ENCODE measurements at places on chromosomes 6 and 20. TPM values are rescaled to one million over a fixed set of nuclear protein-coding genes. Genes with fewer than 3 reads are reported as not detected.

Gene NKX2-2
- total RNA-seq = not detected

Gene ADTRP
- total RNA-seq = 1.5 TPM

DNA sequence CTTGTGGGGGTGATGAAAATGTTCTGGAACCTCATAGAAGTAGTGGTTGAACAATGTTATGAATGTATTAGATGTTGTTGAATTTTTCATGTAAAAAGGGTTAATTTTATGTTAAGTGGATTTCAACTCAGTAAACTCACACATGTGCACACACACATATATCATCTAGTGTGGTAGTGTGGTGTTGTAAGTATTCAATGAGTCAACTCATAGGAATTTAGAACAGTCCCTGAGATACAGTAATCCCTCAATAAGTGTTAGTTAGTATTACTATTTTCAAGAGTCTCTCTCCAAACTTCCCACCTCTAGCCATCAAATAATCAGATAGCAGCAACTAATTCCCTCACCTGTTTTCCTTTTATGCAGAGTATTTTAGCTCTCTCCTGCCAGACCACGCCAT, 563.1 kb upstream of the JARID2 start:
- no peak for DNase-seq

Gene HSD17B8
- total RNA-seq = 11.4 TPM

GRCh38 chr6:159966981-159967380, 1.9 kb upstream of the IGF2R start:
- no peak for DNase-seq

- no peak for DNase-seq
These were observed 26.5 kb downstream of the THBS2 start for GRCh38 chr6:169227116-169227515.

DNA sequence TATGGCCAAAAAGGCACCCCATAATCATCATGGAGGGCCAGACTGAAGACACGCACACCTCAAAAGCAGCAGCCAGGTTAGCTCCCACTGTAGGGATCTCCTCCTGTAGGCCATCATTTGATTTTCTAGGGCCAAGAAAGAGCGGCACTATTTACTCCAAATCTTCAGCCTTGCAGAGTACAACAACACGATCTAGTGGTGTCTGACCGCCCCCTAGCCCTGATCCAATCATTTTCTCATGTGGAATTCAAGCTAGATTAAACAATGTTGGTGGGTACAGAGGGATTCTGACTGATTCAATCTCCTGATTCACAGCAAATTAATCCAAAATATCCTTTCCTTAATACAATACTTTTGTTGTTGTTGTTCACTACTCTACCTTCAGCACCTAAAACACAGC, 12.5 kb downstream of the GNAS-AS1 start:
- no peak for DNase-seq

DNA sequence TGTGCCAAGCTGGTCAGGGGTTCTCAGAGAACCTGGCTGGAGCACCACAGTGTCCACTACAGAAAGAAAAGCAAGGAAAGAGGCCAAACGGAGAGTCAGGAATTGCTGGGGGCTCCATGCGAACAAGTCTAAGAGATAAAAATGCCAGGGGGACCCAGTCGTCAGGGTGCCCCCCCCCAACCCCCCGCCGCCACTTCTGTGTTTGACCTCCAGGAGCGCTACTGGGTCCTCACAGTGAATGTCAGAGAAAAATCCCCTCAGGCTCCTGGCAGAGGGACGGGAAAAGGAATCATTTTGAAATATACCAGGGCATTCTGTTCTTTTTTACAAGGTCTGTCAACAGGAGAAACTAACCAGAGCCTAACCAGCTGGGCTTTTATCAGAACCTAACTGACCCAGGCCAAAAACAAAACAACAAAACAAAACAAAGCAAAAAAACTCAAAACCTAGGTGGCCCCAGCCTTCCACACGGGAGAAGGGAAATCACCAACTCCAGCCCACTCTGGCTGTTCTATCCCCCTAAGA, 17.9 kb upstream of the NELFCD start:
- no peak for DNase-seq

Gene OXT
- not detected for total RNA-seq

Gene HLA-DMA
- total RNA-seq = 4.7 TPM

DNA sequence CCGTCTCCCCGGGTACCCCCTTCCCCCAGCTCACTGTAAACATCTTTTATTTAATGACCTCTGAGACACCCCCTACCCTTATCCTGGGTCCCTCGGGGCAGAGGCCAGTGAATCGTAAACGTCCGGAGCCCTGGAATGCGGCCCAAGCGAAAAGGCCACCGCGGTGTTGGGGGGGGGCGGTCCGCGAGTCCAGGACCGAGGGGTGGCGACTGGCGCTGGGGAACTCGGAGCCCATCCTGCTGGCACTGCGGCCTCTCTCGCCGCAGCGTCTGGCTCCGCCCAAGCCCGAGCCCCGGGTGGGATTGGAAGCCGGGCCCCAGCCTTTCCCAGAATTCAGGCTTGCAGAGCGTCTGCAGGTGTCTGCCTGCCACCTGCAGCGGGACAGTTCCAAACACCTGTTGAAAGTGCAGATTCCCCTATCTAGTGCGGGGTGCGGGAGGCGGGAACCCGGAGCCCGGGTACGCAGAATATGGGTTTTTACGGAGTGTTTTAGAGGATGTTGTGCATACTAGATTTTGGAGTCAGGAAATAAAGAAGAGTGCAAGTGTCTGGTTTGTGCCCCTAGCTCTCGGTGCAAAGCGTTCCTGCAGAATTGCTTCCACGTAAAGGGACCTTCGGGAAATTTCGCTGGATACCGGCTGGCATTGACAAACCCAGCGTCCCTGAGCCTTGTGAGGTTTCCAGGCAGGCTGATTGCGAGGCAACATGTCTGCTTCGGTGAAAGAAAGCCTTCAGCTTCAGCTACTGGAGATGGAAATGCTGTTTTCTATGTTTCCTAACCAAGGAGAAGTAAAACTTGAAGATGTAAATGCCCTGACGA, 800 bp downstream of the RWDD2A start:
- no peak for DNase-seq

- DNase-seq = no peak
These were observed 4.1 kb upstream of the PREX1 start for GRCh38 chr20:48831718-48832404.

DNA sequence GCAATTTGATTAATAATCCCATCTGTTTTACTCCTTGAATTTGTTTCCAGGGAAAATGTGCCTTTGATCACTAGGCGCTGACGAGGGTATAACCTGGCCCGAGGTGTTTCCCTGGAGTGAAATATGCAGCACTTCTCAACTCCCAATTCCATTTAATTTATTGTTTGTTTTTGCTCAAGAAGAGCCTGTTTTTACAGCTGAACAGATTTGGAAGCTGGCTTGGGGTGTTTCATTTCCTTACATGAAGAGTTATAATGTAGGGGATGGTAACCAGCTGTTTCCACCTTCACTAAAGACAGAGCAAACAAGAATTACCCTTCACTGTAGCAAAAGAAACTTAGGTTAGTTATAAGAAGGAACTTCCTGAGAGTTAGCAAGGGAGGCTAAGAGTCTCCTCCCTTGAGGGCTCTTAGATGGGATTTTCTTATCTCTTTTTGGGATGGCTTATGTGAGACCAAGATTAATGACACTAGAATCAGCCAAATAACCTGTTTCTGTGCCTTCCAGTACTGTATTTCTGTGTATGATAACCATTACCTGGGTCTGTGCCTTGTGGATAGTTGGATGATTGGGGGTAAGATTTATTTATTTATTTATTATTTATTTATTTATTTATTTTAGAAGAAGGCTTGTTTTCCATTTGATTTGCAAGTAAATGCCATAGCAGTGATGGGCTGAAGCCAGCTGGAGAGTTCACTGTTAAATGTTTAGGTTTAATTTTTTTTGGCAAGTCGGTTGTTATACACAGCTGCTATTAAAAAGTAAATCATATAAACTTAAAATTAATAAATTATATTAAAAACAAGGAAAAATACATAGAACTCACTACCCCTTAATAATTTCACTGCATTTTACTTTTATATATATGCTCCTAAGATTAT, 162.2 kb upstream of the BMP2 start:
- no peak for DNase-seq

- no peak for DNase-seq
These were observed 38.2 kb downstream of the PMEPA1 start for GRCh38 chr20:57671662-57672061.

DNA sequence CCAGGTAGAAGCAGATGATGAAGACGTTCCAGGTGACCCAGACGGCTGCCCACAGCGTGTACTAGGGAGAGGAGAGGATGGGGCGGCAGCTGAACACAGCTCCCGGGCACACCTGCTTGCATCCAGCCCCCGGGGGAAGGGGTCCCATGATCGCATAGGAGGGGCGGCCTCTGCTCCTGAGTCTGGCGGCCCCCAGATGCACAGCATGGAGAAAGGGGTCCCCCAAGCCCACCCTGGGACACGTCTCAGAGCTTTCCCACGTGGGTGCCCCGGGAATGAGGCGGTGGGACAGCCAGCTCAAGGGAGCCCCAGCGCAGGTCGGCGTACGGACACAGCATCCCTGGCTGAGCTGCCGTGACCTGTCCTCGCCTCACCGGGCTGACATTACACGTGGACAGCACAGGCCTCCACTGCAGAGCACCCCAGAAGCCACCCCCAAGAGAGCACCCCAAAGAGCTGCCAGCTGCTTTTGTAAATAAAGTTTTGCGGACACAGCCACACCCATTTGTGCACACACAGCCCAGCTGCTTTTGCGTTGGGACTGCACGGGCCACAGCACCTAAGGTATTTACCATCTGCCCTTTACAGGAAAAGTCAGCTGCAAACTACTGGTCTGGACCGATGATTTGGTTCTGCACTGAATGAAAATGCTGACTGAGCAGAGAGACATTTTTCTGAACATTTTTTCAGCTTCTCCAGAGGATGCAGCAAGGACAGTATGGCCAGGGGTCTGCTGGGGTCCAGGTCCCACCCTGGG, 5.2 kb downstream of the NKAIN4 start:
- DNase-seq = peak; percentile 69

- DNase-seq = no peak
These were observed 50.0 kb upstream of the ESR1 start for GRCh38 chr6:151757506-151757955.

Gene C20orf202
- total RNA-seq = not detected

Gene TFAP2B
- 0.14 TPM for total RNA-seq

DNA sequence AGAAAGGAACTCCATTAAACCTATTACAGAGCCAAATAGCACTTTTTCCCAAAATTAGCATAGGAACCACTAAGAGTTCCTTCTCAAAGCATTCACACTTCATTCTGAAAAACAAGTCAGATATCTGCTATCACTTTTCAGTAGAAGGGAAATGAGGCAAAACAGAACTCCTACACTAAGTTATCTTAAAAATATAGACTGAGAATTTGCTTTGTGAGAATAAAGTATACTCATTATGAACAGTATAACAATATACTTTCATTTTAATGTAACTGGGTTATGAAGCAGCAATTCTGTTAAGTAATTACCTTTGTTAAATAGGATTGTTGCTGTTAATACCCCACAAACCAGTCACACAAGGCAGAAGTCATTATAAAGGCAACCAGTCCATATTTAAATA, 8.7 kb downstream of the MTRF1L start:
- no peak for DNase-seq

Gene FAM162B
- 0.25 TPM for total RNA-seq

Gene SAMD5
- total RNA-seq = 6.1 TPM

- no peak for DNase-seq
These were observed 6.0 kb downstream of the SDC4 start for GRCh38 chr20:45341939-45342854.

Gene PNLDC1
- not detected for total RNA-seq

Gene LRRC1
- total RNA-seq = 11.7 TPM

DNA sequence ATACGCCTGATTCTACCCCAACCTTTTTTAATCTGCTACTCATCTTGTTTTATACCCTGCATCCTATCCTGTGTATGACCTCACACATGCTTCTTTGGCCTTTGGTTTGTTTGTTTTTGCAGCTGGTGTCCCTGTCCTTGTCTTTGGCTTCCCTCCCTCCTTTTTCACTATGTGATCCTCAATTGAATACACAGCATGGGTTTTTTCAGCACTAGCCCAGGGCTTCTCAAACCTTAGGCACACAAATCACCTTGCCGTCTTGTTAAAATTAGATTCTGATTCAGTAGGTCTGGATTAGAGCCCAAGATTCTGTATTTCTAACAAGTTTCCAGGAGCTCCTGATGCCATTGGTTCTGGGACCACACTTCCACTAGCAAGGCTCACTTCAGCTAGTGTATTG, 321.5 kb upstream of the MAN1A1 start:
- no peak for DNase-seq

DNA sequence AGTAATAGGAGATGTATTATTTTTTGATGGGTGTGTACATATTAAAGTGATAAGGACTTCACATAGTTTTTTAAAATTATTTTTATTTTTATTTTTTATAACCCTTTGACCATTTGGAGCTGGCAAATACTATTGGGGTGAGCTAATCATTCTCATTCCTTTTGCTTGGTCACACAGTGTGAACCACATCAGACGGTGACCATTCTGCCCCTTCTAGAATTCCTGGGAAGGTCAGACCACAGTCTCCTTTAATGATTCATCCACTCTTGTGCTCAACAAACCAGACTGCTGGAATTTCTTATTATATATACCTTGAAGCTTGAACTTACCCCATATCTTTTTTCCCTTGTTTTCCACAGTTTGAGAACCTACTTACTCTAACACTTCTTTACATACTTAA, 23.9 kb upstream of the PRL start:
- peak; percentile 96 for DNase-seq

Gene DOK5
- 3.5 TPM for total RNA-seq

Gene GHRH
- total RNA-seq = not detected

- no peak for DNase-seq
These were observed 59.1 kb upstream of the NEDD9 start for GRCh38 chr6:11291582-11291981.

DNA sequence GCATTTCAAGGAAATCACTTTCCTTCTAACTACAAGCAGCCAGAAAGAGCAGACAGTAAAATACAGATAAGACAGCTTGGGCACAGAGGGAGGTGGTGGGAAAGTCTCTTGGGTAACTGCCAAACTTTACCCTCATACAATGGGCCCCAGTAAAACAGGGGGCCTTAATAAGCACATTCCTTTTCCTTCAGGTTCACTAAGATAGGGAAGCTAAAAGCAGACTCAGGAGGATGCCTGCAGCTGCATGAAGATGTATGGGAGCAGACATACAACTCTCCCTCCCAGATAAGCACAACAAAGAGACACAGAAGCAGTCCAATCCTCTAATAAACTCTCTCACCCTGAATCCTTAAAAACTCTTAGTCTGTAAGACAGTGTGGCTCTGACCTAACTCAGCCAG, 49.0 kb downstream of the SIM1 start:
- DNase-seq = no peak

DNA sequence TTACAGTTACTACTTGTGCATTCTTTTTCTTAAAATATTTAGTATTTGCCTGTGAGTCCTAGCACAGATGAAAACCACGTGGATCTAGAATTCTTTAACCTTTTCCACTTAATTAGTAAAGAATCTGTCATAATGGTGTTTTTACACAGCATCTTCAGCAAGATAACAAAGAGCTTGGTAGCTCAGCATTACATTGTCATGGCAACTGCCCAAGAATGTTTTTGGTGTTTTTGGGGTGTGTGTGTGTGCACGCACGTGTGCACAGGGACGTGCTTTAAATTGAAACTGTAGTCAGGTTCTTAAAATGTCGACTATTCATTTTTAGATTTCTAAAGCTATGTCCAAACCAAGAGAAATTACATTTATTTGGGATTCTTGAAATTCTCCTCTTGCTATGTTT, 108.0 kb downstream of the FIG4 start:
- no peak for DNase-seq

Gene COL19A1
- not detected for total RNA-seq
